ENCODE measurements at places on chromosomes 11 and 22.

GRCh38 chr22:50255607-50256006 is 4.5 kb upstream of the HDAC10 start:
- DNase-seq: no peak

- no peak for DNase-seq
These were observed 205.5 kb downstream of the GRIK4 start for GRCh38 chr11:120717042-120717441.

DNA sequence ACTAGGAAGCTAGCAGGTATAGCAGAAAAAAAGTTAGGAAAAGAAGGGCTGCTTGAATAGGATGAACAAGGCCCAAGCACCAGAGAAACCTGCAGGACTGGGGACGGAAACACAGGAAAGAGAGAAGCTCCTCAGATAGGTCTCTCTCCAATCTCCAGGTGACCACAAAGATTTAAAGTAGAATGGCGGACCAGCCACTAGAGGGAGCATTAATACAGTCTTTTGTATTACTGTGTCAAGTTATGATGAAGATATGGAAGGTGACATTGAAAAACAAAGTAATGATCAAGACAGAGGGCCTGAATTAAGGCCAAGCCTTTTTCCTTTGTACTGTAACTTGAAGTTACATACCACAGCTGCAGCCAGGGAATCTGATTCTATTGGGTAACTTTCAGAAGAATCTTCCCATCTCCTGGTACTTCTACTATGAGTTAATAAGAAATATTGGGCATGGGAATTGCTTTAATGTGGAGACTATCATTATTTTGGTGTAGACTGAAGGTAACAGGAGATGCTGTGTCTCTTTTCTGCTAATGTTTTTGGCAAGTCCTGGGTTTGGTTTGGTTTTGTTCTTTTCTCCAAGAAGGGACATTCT is 33.8 kb downstream of the OR2AG2 start:
- peak; percentile 65 for DNase-seq

DNA sequence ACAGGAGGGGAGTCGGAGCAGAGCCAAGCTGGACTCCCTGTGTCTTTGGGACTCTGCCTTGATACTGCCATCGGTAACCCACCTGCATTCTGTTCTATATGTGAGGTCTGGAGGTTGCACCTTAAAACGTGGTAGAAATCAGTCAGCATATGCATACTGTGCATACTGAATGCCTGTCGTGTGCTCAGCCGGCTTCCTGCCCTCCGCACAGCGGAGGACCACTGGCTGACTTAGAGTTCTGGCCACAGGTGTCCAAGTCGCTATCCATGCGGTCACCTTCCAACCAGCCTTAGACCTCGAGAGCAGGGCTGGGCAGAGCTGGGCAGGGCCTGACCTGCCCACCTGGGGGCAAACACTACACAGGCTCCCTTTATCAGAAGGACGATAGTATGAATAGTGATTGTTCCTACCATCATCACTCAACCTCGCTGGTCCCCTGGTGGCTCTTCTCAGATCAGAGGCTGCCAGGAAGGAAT is 3.8 kb downstream of the TBC1D10C start:
- DNase-seq: no peak

DNA sequence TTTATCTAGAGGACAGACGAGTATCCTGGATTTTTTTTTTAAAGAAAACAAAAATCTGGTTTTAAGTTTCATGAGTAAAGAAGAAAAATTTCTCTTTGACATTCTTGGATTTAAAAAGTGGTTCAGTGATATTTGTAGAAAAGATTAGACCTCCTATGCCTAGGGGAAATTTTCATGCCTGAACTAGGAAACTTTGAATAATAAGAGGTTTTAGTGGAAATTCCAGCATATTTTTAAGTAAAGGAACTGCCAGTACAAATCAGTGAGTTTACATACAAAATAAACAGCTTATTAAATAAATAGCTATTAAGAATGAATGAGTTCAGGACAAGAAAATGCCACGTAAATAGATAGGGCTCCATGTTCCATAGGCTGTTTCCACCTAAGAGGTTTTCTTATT is 17.5 kb downstream of the JAM3 start:
- no peak for DNase-seq

- DNase-seq: no peak
These were observed 24.0 kb downstream of the ANKK1 start for GRCh38 chr11:113411536-113411935.

DNA sequence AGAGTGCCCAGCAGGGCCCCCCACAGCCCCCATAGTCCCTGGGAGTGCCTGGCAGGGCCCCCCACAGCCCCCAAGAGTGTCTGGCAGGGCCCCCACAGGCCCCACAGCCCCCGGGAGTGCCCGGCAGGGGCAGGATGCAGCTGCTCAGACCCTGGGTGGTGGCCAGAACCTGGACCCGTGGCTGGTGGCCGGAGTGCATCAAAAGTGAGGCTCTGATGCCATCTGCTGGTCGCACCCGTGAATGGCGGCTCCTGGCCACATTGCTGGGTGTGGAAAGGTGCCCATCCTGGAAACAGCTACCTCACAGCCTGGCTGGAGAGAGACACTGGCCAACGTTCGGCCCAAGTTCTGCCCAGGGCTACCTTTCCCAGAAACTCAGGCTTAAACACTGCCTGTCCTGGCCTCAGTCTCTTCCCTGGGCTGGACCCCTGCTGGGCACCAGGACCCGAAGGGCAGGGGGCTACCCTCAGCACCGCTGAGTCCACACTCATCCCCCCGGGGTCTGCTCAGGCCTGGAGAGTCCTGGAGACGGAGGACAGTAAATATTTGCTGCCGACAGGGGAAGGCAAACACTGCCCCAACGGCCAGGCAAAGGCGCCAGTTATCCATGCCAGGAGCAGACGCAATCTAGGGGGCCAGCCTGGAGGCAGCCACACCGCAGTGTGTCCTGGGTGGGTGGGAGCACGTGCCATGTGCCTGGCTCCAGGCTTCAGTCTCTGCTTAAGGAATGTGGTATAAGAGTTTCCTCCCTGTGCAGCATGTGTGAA is 4.4 kb downstream of the INS start:
- peak; percentile 12 for DNase-seq

- no peak for DNase-seq
These were observed 166.8 kb downstream of the MYO18B start for GRCh38 chr22:25908755-25909154.

- DNase-seq: no peak
These were observed 288.5 kb downstream of the OPCML start for GRCh38 chr11:133243832-133244231.

- no peak for DNase-seq
These were observed 72.7 kb upstream of the NARS2 start for GRCh38 chr11:78647266-78647915.

- DNase-seq: no peak
These were observed 40.5 kb downstream of the TPCN2 start for GRCh38 chr11:69089258-69089657.

DNA sequence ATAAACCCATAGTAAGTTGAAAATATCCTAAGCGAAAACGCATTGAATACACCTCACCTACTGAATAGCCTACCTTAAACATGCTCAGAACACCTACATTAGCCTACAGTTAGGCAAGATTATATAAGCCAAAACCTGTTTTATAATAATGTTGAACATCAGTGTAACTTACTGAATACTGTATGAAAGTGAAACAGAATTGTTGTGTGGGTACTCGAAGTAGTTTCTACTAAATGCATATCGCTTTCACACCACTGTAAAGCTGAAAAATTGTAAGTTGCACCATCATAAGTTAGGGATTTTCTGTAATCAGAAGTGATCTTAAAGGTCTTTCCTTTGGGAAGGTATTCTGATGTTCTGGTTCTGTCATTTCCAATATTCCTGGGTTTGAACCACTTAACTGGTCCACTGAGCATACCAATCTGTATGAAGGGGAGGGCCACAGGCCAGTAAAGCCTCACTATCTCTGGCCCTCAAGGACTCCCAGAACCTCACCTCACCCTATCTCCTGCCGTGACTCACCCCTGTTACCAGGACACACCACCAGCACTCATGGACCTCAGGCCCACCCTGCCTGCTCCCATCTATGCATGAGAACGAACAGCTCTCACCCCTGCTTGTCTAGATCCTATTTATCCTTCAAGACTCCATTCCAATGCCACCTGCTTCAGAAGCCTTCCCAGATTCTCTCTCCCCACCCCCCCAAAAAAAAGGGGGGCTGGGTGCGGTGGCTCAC is 70.0 kb downstream of the NAT10 start:
- DNase-seq: no peak

DNA sequence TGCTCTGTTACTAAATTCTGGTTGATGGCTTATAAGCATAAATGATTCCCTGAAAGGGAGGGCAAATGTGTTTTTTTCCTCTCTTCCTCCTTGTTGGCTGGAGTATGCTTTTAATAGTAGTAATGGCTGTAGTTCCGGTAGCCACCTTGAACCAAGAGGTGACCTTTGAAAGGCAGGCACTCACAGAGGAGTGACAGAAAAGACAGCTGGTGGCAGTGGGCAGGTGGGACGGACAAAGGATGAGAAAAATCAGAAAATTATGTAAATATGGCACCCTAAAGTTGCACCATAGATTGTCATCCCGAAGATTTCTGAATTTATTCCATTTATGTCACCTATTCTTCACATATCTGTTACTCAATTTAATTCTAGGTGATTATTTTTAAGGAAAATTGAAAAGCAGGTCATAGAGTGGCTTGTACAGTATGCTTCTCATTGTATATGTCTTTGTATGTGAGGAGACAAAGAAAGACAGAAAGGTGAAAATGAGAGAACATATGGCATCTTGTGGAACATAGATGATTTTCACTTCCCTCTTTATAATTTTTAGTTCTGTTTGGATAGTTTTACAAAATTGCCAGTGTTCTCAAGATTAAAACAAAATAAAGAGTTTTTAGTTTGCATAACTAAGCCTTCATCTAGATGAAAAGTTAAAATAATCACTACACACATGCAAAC is 17.0 kb downstream of the CASP12 start:
- no peak for DNase-seq

DNA sequence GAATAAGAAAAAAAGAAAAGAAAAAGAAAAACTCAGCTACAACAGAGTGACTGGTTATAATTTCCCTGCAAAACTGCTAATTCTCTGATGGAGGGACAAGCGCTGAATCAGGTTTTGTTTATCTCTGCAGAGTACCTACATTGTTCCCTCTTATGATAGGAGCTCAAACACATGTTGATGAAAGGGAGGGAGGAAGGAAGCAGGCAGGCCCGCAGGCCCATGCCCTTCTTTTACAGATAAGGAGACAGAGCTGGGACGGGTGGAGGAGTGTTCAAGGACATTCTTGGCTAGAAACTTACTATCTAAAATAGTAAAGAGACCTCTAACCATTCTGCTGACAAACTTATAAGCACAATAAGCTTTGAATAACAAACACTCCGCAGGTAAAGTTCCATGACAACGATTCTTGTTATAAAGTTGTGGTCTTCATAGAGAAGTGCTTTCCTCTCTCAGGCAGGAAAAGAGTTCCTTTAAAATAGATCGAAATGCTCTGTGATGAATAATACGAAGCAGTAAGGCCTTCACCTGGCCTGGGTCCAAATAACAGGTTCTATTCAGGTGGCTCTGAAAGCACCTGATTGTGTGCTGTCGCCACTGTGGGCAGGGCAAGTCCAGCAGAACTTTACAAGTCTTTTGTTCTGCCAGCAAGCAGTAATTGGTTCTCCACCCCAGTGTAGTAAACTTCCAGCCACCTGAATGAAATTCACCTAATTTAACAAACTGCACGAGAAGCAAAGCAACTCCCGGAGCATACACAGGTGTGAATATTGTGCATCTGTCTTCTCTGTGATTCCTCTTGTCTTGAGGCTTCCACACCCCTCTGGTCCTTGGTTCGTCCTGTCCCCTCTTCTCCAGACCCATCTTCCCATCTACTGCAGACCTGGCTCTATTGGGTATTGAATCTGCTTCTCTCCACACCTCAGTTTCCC is 15.3 kb upstream of the MICAL2 start:
- no peak for DNase-seq

- DNase-seq: peak; percentile 96
These were observed 113.7 kb downstream of the PTPRJ start for GRCh38 chr11:48093795-48094642.

- no peak for DNase-seq
These were observed 115.9 kb upstream of the CRYBB3 start for GRCh38 chr22:25083807-25084200.

DNA sequence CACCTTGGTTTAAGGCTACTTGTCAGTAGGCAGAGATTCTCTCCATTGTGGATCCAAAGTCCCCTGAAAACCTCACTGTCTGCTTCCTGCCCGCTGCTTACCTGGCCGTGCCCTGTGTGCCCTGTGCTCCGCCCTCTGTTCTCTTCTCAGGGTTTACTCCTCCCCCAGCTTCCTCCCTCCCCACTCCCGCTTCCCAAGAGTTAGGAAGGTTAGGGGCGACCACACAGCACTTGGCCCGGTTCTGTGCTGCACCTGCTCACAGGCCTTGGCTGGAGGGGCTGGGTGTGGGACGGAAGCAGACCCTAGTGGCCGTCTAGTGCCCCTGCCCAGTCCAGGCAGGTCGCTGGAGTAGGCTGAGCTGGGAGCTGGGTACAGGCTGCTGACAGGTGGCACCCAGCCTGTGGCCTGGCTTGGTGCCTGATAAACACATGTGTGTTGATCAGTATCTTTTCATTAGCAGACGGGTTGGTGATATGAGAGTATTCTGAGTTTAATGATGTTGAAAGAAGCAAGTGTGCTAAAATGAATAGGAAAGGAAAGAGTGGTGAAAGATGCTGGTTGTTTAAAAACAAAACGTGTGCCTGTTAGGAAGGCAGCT is 40.5 kb downstream of the GRAMD4 start:
- peak; percentile 83 for DNase-seq

DNA sequence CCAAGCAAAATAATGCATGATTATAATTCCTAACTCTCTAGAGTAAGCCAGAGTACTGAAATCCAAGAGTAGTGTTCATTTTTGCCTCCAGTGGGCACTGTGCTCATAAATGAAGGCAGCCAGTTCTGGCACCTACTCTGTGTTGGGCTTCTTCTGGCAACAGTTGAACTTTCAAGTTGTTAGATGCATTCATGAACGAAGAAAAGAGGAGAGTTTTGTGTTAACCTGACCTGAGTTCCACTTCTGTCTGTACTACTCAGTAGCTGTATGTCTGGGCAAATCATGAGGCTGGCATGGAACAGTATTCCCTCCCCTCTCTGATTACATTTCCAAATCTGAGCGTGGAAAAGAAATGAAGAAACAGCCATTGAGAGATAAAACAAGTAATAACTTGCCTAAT is 20.3 kb upstream of the TENM4 start:
- no peak for DNase-seq

GRCh38 chr11:120959189-120959588 is 64.7 kb upstream of the TBCEL start:
- DNase-seq: no peak

DNA sequence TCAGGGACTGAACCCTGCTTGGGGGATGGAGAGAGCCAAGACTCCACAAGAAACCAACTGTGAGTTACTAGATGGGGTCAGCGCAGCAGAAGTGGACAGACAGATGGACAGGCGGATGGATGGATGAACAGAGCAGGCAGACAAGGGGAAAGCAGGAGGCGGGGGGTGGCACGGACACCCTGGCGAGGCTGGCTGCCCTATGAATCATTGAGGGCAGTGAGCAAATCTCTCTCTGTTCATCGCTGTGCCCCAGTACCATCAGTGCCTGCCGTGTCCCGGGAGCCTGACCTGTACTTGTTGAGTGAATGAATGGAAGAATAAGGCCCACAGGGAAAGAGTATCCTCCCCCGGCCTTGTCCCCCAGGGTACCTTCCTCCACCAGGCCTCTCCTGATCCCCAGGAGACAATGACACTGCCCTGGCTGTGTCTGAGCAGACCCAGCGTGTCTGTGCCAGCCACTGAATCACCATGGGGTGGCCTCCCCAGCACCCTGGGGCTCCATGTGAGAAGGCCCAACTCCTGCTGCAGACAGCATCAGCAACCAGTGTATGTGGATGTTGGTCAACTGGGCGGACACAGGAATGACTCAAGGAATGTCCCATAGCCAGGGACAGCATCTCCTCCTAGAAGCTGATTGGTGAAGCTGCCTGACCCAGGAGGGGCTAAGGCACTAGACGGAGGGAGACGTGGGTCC is 5.1 kb upstream of the KLHL35 start:
- no peak for DNase-seq
